DND-41 (cell line): ENCODE measurements at places on chromosomes 12 and 14.

- no peak for DNase-seq
- peak overlapping the region; percentile 0; the same call in 1 of the 2 replicates for H3K27ac ChIP-seq
- H3K36me3 ChIP-seq = peaks cover 3% of the 10 kb centered on the region
- H3K4me3 ChIP-seq = peak overlapping the region; percentile 27; the same call in 1 of the 2 replicates
- H3K4me1 ChIP-seq = peaks cover 26% of the 10 kb centered on the region
- H3K27me3 ChIP-seq = peaks cover 14% of the 10 kb centered on the region
Observed at GRCh38 chr14:99273766-99274345, 1.9 kb upstream of the BCL11B start.

DNA sequence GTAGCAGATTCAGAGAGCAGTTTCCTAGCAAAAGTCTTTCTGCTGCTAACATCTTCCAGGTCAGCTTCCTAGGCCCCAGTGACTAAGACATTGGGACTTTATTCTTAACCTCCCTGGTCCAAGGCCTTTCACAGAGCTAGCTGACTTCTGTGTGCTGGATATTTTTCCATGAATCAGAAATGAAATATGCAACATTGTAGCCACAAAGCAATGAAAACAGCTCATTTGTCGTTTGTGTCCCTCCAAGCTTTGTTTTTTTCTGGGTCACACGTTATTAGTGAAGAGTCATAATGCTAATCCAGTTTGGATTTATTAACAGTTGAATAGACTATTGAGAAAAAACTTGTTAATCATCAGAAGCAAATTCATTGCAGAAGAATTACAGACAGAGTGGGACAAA lies 82.4 kb downstream of the ARF6 start:
- no peaks in the 10 kb centered on the region for H3K36me3 ChIP-seq
- H3K4me1 ChIP-seq = no peaks in the 10 kb centered on the region
- peaks cover under 1% of the 10 kb centered on the region for H3K27me3 ChIP-seq
- H3K27ac ChIP-seq = no peak overlapping the region
- no peak overlapping the region for H3K4me3 ChIP-seq

DNA sequence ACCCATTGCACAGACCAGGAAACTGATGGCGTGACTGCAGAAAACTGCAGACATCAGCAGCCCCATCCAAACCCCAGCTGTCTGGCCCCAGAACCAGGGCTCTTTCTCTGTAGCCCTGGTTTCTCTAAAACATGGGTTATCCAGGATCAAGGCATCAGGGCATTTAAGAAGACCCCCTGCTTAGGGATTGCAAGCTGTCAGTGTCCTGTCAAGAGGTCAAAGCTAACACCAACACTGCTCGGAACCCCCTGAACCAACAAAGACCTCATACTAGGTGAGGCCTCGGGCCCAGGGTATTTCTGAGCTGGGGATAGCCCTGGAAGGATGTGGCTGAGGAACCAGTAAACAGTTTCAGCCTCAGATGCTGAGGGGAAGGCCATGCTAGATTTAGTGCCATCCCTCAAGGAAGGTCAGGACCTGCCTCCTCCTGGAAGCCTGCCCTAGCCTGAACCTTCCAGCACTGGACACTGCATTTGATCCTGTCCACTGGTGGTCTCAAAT lies 39.2 kb downstream of the BCL11B start:
- no peak overlapping the region for H3K4me3 ChIP-seq
- peaks cover 10% of the 10 kb centered on the region; the same call in 1 of the 2 replicates for H3K4me1 ChIP-seq
- no peak for DNase-seq
- peaks cover 87% of the 10 kb centered on the region for H3K36me3 ChIP-seq
- no peak overlapping the region for H3K27ac ChIP-seq

- H3K4me1 ChIP-seq = peaks cover 17% of the 10 kb centered on the region
- peaks cover 44% of the 10 kb centered on the region for H3K36me3 ChIP-seq
- H3K27ac ChIP-seq = no peak overlapping the region
- no peak overlapping the region for H3K4me3 ChIP-seq
- no peaks in the 10 kb centered on the region for H3K27me3 ChIP-seq
Observed at GRCh38 chr12:104582739-104583138, 126.0 kb downstream of the CHST11 start.

DNA sequence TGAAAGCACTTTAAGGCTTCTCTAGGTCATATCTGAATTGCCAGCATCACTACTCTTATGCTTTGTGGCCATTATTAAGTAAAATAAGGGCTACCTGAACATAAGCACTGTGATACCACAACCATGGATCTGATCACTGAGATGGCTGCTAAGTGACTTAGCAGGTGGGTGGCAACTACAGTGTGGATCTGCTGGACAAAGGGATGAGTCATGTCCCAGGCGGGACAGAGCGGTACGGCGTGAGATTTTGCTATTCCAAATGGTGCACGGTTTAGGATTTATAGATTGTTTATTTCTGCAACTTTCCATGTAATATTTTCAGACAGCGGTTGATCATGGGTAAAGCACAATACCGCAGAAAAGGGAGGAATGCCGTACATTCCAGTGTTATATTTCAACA lies 39.4 kb downstream of the MLXIP start:
- no peak for DNase-seq
- H3K27me3 ChIP-seq = no peaks in the 10 kb centered on the region
- 0 out of 2 replicates have a peak, but pooled peaks cover 4% of the 10 kb centered on the region for H3K36me3 ChIP-seq

- no peaks in the 10 kb centered on the region for H3K27me3 ChIP-seq
- no peak for DNase-seq
- H3K27ac ChIP-seq = no peak overlapping the region
- no peak overlapping the region for H3K4me3 ChIP-seq
- no peaks in the 10 kb centered on the region for H3K36me3 ChIP-seq
- H3K4me1 ChIP-seq = no peaks in the 10 kb centered on the region
Observed at GRCh38 chr12:27289414-27289813, 43.2 kb upstream of the BMAL2 start.

DNA sequence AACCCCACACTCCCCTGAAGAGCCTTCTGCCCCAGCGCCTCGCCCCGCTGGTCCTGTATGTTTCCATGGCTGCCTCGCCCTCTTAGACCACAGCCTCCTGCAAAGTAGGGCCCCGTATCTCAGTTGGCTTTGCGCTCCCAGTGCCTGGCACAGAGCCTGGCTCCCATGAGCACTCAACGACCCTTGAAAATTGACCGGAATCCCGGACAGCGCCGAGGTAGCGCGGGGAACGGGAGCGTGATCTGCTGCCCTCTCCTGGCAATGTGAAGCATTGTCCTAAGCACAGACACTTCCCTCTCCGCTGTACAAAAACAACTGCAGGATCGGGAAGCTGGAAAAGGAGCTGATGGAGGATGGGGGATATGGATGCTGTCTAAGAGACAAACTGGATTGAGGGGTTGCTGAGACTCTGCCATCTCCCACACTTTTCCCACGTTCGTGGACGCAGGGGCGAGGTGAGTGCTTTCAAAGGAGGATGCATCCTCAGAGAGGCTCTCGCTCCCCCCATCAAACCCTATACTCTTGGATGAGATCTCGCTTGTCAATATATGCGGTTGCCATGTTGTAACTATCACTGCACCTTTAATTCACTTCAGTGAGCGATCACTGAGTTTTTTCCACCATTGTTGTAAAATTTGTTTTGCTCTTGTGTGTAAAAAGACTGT lies 10.7 kb upstream of the FKBP4 start:
- H3K4me1 ChIP-seq = no peaks in the 10 kb centered on the region
- no peak overlapping the region for H3K4me3 ChIP-seq
- H3K36me3 ChIP-seq = no peaks in the 10 kb centered on the region
- H3K27me3 ChIP-seq = peaks cover 6% of the 10 kb centered on the region
- no peak overlapping the region for H3K27ac ChIP-seq

DNA sequence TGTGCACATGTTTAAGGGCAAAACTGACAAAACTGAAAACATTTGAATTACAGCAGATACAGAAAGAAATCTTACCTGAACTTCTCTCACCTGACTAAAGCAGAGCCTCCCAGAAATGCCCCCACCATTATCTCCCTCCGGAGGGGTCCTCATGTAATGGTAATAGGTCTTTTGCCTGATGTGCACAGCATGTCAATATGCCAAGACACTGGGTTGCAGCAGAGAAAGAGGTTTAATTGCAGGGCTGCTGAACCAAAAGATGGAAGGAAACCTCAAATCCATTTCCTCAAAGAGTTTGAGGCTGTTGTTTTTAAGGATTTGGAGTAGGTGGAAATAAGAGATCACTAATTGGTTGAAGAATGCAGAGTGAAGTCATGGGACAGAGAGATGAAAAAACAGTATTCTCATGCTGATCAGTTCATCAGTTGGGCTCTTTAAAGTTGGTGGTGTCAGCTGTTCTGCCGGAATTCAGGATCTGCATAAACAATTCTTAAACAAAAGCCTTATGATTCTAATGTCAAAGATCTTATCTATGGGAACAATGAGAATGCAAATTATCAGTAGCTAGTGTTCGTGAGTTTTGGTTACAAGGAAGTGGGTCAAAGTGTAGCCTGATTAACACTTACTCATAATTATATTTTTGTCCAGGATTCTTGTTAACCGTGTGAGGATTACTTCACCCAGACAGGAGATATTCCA lies 18.2 kb downstream of the ANG start:
- no peak overlapping the region for H3K27ac ChIP-seq
- H3K27me3 ChIP-seq = no peaks in the 10 kb centered on the region
- no peak overlapping the region for H3K4me3 ChIP-seq
- no peaks in the 10 kb centered on the region for H3K36me3 ChIP-seq
- DNase-seq = no peak

GRCh38 chr12:29702972-29703371 lies 80.8 kb downstream of the TMTC1 start:
- H3K4me1 ChIP-seq = no peaks in the 10 kb centered on the region
- no peaks in the 10 kb centered on the region for H3K36me3 ChIP-seq

DNA sequence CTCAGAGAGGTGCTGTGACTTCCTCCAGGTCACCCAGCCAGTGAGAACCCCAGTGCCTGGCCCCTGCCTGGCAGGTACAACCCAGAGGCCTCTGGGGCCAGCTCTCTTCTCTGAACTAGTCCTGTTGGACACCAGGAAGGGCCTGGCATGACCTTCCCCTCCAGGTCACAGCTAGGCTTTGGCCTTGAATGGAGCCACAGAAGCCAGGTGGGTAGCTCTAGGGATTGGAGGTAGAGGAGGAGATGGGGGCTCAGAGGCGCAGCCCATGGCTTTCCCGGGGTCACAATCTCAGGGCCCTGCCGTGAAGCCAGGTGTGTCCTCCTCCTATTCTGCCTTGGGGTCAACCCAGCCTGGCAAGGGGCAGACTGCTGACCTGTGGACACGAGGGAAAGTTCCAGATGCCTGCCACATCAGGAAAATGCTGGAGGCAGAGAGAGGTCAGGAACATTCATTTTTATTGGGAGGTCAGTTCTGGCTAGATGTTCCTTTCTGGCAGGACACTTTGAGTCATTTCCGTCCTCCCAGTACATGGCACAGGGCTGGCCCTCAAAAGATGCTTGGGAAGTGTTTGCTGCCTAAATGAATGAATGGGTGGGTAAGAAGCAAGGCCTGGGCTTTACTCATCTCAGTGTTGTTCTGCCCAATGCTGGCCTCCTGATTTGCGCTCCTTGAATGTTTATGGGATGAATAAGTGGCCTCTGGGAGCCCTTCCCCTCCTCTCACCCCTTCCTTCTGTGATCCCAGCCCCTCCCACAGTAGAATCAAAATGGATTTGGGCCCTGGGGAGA lies 25.4 kb downstream of the FAM222A start:
- no peaks in the 10 kb centered on the region for H3K27me3 ChIP-seq
- no peaks in the 10 kb centered on the region for H3K36me3 ChIP-seq
- no peaks in the 10 kb centered on the region for H3K4me1 ChIP-seq
- DNase-seq = no peak
- no peak overlapping the region for H3K27ac ChIP-seq

DNA sequence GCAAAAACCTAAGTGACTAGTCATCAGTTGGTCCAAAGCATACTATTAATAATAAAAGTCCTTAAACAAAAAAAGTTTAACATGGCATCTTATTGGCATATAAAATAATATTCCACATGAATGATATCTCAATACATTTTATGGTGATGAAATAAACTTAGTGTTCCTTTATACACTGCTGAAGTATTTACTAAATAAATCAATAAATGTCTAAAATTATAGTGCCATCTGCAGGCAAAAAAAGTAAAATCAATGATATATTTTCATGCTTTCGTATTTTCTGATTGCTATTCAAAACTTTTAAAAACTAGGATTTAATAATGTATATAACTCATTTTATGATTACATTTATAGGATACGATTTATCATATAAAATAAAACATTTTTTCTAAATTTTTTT lies 30.5 kb downstream of the PUS7L start:
- H3K27me3 ChIP-seq = no peaks in the 10 kb centered on the region
- peaks cover 19% of the 10 kb centered on the region; the same call in 1 of the 2 replicates for H3K36me3 ChIP-seq
- no peak for DNase-seq
- no peak overlapping the region for H3K27ac ChIP-seq

DNA sequence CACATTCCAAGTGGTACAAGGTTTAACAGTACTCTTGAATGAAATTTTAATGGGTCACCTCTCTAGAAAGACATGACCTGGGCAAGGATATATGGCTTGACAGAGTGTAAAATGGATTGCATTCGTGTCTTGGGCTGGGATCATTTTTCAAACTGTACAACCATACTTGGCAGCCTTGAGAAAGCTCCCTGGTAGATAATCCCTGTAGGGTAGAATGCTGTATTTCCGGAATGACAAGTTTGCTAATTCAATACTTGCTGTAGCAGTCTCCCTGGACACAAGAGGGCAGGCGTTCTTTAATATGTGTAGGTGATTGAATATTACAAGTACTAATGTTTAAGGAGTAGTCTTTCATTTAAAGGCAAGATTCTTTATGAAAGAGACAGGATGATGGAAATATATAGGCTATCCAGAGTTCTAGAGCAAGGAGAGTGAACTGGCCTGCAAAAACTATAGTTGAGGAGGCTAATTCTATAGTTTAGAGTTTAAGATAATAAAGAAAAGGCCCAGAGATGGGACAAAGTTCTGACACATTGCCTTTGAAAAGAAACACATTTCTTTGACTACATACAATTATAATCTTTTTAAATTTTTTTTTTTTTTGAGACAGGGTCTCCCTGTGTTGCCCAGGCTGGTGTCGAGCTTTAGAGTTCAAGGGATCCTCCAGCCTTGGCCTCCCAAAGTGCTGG lies 53.4 kb downstream of the PLBD1 start:
- no peak overlapping the region for H3K27ac ChIP-seq
- H3K4me3 ChIP-seq = no peak overlapping the region
- DNase-seq = no peak
- no peaks in the 10 kb centered on the region for H3K4me1 ChIP-seq
- peaks cover 3% of the 10 kb centered on the region for H3K27me3 ChIP-seq
- no peaks in the 10 kb centered on the region for H3K36me3 ChIP-seq

DNA sequence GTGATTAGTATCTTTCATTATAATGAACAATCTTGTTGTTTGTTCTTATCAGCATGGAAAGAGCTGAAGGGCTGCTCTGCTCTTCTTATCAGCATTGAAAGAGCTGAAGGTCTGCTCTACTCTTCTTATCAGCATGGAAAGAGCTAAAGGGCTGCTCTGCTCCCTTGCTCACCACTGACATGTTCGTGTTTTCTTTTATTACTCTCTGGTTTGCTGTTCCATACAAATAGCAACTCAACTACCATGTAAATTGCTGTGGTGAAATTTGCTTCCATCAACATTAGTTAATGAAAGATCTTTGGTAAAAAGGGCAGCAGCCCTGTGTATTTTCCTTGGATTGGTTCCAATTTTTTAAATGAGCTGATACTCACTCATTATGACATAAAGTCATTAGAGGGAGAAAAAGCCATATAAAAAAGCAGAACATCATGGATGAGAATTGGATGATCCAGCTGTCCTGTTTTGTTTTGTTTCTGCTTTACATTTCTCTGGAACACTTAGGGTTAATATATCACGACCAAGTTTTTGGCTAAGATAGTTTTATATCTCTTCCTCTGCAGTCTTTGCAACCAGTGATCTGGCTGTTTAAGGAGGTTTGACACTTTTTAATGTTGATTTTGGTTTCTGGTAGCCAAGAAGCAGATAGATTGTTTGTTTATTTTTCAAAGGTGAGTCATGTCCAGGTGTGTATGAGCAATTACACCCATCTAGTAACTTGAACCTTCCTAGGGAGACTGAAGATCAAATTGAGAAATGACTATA lies 356.6 kb downstream of the CEP128 start:
- H3K27ac ChIP-seq = no peak overlapping the region
- DNase-seq = no peak
- H3K4me3 ChIP-seq = no peak overlapping the region
- peaks cover 8% of the 10 kb centered on the region; the same call in 1 of the 2 replicates for H3K4me1 ChIP-seq
- H3K36me3 ChIP-seq = peaks cover 8% of the 10 kb centered on the region; the same call in 1 of the 2 replicates
